Amygdala (tissue), 56 donors: ENCODE measurements at places on chromosomes 1 and 21.

GRCh38 chr1:154589780-154590179 lies 18.2 kb downstream of the ADAR start:
- no peak for DNase-seq

- no peak for DNase-seq
Measured at GRCh38 chr1:107430540-107431228, 289.8 kb downstream of the NTNG1 start.

DNA sequence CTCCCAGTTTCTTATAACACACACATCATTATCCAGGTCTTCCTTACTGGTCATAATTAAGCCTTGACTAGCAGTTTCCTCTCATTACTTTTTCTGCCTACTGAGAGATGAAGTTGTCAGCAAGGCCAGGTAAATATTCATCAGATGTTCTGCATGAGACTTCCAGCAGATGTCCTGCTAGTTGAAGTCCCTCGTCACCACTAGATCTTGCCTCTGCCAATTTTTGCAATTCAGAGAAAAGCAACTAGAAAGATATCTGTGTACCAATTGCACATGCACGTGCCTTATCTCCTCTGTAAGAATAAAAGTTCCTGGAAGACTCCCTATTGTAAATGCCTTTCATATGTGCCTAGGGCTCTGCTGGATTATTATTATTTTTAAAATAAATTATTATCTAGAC lies 18.3 kb downstream of the ACKR1 start:
- no peak for DNase-seq

DNA sequence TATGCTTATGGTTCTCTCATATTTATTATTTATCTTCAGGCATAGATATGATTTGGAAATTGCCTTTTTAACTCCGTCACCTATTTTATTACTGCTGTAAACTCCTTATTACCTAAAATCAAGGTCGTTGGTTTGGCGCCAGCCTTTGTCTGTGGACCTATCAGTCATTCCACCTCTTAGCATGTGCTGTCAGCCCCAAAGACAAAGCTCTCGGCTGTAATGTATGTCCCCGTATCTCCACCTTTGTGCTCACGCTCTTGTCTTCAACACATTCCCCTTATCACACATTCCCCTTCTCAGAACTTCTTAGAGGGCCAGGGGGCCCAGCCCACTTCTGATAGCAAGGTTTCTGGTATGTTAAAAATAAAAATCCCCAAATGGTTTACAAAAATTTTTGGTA lies 342.2 kb downstream of the RYR2 start:
- no peak for DNase-seq

DNA sequence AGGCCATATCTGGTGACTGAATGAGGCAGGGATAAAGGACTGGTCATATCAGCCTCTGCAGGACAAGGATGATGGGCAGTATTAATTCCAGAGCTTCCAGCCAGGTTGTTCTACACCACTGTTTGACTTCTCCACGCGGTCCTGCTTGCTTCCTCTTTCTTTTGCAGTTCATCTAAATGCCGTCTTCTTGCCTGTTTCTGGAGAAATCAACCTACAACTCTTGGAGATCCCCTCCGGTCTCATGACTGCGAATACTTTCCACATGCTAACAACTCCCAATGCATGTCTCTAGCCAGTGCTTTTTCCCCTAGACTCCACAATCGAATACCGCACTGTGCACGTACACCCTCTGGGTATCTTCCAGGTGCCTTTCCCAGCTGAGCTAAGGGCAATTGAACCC lies 14.1 kb upstream of the TIAM1 start:
- no peak for DNase-seq

DNA sequence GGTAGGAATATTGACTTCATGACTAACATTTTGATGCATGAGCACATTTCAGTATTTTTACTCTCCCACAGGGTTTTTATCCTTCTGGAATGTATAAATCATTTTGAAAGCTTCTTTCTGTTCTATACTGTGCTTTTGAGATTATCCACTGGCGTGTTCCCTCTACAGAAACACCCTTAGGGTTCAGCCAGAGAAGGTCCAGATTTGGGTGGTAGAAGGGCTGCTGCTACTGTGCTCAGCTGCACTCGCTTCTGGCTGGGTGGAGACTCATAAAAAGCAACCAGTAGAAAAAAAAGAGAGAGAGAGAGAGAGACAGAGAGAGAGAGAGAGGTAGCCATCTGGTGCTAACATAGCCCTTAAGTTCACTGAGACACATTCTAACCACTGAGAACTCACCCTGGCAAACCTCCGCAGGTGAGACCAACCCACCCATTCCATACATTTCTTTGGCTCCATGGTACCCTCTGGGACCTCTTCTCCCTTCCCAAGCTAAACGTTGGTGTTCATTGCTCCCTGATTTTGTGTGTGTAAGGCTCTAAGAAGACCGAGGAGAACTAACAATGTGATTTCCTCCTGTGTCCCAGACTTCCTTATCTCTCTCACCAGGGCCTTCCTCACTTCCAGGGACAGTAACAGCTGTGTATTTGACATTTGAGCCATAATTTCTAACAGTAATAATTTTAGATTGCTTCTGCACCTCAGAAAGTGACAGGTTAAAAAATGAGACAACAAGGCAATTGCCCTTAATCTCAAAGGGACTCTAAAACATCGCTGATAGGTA lies 7.2 kb downstream of the APCS start:
- no peak for DNase-seq

DNA sequence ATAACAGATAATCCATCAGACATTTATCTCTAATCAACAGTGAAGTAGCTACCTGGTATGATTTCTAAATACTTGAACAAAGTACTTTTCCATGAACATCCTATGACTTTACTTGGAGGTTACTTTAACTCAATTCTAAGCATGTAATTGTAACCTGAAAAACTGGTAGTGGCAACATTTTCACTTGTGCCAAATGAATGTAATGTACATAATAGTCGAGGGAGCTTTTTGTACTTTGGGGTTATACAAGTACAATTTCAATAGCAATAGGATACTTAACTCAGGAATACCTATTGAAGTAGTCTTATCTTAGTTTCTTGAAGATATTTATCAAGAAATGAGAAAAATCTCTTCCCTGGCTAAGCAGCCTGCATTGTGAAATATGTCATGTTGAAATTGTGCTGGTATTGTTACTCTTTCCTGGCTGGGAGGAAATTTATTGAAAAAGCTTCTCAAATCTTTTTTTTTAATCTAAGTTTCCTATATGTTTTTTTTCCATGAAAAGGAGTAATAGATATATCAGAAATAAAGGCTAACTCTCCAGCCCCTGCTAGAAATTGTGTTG lies 33.7 kb upstream of the CACYBP start:
- DNase-seq = no peak

DNA sequence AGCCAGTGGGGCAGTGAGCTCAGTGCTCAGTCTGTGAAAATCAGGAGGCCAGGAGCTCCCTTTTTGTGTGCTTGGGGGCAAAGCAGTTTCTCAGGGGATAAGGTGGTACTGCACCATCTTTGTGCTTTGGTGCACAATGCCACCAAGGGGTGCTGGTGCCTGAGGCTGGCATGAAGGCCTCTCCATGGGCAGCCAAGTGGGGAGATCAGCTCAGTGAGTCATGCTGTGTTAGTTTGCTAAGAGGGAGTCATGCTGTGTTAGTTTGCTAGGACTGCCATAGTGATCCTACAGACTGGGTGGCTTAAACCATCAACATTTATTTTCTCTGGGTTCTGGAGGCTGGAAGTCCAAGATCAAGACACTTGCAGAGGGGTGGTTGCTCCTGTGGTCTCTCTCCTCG lies 428.1 kb downstream of the PRDM2 start:
- no peak for DNase-seq

DNA sequence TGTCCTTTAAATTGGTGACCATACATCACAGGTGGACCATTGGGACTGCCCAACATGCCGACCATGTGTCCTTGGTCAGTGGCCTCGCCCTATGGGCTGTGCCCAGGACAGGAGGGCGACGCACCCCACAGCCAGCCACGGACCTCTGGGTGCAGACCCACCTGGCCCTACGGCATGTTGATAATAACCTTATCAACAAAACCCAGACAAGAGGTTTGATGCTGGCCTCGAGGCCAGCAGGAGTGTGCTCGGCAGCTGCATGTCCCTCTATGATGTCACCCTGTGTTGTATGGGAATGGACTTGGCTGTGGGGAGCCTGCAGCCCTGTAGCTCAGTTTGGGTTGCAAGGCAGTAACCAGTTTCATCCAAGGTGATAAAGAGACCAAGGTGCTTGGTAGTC lies 32.1 kb downstream of the SLC37A1 start:
- no peak for DNase-seq

DNA sequence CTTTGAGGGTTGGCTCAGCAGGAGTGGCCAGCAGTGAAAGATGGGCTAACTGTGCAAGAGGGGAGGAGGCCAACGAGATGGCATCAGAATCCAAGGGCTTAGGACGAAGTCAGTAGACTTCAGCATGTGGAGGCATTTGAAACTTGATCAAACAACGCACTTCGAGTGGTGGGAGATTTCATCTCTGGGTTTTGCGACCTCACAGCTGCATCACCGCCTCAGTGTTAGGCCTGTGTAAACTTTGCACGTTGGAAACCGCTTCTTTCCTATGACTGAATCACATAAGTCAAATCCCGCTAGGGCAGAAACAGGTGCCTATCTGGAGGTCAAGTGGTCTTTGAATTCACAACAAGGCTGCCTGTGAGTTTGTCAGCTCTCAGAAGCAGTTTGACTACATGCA lies 17.8 kb downstream of the TFF3 start:
- DNase-seq = no peak

DNA sequence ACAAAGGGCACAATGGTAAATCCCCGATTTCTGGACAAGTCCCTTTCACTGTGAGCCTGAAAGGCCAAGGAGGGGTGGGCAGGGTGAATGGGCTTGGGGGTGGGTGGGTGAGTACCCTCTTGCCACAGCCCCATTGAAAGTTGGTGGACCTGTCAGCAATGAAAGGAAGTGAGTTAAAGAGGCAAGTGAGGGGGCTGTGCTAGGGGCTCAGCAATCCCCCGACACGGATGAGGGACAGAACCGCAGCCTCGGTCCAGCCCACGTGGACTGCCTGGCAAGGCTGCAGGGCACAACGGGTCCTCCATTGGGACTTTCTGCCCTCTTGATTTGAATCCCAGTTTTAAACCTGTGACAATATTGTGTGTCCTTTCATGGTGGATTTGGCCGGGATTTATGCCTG lies 255.3 kb downstream of the FOXD2 start:
- no peak for DNase-seq

DNA sequence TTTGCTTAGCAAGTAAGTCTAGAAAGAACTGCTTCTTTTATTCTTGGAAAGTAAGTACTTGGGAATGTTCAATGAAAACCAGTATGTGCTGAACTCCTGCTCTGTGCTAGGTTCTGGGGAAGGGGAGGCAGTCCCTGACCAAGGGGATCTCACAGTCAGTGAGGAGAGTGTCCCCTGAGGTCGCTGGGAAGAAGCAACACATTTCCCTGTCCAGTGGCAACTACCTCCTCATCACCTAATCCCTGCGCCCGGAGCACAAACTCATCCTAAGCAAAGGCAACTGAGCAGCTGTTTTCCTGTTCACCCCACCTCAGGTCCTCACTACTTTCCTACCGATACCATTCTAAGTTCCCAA lies 61.7 kb upstream of the ANGPTL1 start:
- no peak for DNase-seq

- DNase-seq = no peak
Measured at GRCh38 chr1:99580451-99580850, 65.5 kb upstream of the PALMD start.

GRCh38 chr1:240831191-240831631 lies 219.3 kb upstream of the GREM2 start:
- DNase-seq = no peak

GRCh38 chr1:179447489-179447888 lies 81.7 kb downstream of the AXDND1 start:
- DNase-seq = no peak

DNA sequence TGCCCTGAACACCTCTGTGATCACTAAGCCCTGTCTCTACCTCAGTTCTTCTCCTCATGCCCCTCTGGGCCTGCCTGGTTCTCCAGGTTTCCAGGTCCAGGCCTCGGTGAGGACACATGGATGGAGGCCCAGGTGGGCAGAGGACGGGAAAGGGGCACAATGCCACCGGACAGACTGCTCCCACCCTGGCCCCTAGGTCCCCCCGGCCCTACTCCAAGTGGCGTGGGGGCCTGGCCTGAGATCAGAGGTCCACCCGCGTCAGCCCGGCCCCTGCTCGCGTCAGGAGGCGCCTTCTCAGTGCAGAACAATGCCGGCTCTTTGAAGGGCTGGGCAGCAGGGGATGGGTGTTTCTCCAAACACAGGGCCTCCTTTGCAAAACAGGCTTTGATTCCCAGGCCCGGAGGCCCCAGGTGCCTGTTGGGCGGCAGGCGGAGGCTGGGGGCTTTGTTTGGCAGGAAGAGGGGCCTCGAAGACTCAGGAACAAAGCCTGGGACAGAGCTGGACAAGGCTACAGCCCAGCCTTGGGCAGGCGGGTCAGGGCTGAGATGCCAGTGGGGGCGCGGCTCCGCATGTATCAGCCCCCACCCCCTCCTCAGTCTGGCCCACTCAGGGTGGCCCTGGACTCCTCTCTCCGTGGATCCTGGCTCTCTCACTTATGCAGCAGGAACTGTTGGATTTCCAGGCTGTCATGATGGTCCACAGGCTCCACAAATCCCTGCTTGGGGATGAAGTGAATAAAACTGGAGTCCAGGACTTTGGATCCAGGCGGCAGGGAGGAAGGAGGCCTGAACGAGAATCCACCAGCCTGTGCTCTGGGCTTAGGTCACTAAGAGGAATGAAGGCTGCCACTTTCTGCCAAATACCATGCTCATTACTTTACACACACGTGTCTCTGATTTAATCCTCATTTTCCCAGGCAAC lies 77.4 kb upstream of the SLC2A1 start:
- DNase-seq = no peak

DNA sequence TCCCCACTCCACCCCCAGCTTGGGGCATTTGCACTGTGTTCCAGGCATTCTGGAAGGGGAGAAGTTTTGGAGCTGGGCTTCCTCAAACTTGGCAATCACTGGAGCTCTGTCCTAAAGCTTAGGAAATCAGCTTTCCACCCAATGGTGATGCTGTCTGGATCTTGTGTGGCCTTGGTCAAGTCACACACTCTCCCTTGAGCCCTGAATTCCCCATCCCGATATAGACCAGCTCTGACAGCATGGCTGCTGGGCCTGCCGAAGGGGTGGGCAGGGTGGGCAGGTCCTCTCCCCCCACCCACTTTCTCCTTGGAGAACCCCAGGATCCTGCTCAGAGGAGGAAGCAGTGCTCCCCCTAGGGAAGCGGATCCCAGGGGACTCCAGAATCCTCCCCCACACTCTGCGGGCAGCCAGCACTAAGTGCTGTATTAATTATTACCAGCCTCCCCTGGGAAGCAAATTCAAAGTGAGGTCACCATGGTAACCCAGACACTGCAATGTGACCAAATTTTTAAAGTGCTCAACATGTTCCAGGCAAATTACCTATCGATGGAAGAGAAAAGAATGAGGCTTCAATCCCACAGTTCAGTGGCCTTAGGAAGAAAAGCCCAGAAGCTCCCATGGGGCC lies 21.3 kb upstream of the LDLRAP1 start:
- DNase-seq = no peak

- no peak for DNase-seq
Measured at GRCh38 chr1:182861994-182862393, 22.8 kb downstream of the DHX9 start.

GRCh38 chr1:30742963-30743559 lies 14.5 kb downstream of the LAPTM5 start:
- DNase-seq = no peak

- DNase-seq = no peak
Measured at GRCh38 chr1:17265162-17265561, 16.3 kb downstream of the PADI3 start.
